WERI-Rb-1 (cell line): ENCODE measurements at places on chromosomes 2 and 18.

DNA sequence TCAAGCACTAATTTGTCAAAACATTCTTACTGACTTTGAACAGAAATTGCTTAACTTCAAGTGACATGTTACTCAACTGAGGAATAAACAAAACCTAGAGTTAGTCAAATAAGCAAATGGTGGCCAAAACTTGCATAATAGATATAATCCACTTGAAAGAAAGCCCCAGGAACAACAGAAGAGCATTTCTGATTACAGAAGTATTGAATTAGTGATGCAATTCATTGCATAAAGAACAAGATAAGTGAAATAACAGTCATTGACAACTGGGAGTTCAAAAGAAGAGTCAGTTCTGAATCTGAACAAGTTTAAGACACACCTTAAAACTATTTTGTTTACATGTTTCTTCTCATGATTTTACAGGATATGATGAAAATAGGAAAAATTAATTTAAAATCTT lies 30.8 kb downstream of the COBLL1 start:
- no peak for DNase-seq

GRCh38 chr2:70469435-70469834 lies 84.2 kb downstream of the TGFA start:
- no peak for DNase-seq

DNA sequence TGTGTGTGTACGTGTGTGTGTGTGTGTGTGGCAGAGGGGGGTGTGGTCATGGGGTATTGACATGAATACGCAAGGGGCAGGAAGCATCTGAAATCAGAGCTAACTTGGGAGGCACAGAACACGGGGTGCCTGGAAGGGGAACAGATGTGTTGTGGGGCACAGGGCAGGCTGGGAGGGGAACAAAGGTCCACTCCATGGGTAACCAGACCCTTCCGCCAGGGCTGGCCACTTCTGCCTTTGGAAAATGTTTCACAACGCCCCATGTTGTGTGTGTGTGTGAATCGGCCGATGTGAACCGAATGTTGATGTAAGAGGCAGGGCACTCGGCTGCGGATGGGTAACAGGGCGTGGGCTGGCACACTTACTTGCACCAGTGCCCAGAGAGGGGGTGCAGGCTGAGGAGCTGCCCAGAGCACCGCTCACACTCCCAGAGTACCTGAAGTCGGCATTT lies at the start of gene SLC11A1:
TSS of gene SLC11A1 (plus strand) at position 358 of the 451 bp plus-strand sequence. CDS start 96 bp downstream, outside the sequence.
- no peak for DNase-seq

- DNase-seq: peak; percentile 88
Observed at GRCh38 chr2:127024769-127025358, 82.1 kb downstream of the BIN1 start.

GRCh38 chr2:5549771-5550170 lies 142.4 kb upstream of the SOX11 start:
- no peak for DNase-seq

- DNase-seq: no peak
Observed at GRCh38 chr2:213234641-213235040, 49.6 kb upstream of the SPAG16 start.

GRCh38 chr2:174794851-174795374 lies 30.6 kb upstream of the CHRNA1 start:
- DNase-seq: no peak

GRCh38 chr2:42371611-42372473 lies 10.8 kb upstream of the COX7A2L start:
- DNase-seq: peak; percentile 35

DNA sequence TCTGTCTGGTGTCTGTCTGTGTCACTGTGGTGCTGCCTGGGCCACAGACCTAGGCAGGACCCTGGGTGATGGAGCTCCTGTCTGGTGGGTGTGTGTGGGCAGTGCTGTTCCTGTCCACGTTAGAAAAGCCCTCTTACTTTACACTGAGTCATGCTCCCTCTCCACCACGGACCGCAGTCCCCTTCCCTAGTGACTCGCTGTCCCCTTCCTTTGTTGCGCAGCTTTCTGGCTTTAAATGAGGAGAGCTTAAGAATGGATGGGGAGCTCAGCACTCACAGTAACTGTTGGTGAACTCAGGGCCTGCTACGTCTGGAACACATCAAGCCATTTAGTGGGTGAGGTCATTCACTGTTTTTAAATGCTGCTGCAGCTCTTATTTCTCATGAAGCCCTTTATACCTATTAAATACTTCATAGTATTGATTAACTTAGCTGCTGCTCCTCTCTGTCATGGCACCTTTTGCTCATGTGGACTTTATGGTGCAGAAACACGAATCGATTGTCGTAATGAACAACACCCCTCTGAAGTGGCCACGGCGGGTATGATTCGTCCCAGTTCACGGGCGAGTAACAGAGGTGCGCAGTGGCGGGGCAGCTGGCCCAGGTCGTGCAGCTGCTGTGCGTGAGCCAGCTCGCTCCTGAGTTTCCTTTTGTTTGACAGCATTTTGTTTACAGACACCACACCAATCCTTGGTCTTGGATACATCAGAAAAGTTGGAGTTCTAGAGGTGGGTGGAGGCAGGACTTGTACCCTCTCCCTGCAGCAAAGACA lies 100.4 kb downstream of the LDLRAD4 start:
- no peak for DNase-seq

- no peak for DNase-seq
Observed at GRCh38 chr2:98301469-98301868, 44.8 kb upstream of the CNGA3 start.

- no peak for DNase-seq
Observed at GRCh38 chr2:84704505-84705244, 176.2 kb downstream of the TRABD2A start.

- no peak for DNase-seq
Observed at GRCh38 chr2:89850881-89851582, 1159.6 kb downstream of the RPIA start.

- DNase-seq: no peak
Observed at GRCh38 chr2:65727816-65728215, 295.4 kb upstream of the SPRED2 start.

DNA sequence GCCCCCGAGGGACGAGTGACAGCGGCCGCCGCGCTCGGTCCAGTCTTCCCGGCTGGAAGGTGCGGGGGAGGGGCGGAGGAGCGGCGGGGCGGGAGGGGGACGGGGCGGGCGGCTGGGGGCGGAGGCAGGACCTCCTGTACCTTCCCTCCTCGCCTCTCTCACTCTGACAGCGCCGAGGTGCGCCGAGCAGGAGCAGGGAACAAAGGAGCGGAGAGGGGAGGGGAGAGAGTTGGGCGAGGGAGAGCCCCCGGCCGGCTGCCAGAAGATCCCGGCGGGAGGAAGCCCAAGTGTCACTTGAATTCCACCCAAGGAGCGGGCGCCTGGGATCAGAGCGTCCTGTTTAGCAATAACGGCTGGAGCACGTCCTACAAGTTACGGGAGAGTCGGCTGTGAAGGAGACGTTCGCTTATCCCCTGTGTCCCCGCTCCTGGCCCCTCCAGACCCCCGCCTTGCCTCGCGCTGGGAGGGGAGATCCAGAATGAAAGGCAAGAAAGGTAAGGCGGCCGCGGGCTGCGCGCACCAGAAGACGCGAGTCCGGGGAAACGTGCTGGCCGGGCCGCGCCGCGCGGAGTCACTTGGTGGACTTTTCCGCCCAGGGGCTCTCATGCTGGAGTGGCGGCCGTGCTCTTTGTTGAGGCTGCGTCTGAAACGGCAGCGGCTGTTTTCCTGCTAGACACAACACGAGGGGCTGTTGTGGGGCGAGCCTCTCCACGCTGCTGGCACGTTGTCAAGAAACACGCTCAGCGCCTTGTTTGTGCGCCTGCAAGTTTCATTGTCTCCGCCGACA lies at the start of gene TGIF1:
TSS of gene TGIF1 (plus strand) at position 161 of the 787 bp plus-strand sequence. CDS start at position 479, 318 bp downstream.
- DNase-seq: peak; percentile 84

GRCh38 chr2:167264380-167264779 lies 376.1 kb downstream of the XIRP2 start:
- peak; percentile 35 for DNase-seq

DNA sequence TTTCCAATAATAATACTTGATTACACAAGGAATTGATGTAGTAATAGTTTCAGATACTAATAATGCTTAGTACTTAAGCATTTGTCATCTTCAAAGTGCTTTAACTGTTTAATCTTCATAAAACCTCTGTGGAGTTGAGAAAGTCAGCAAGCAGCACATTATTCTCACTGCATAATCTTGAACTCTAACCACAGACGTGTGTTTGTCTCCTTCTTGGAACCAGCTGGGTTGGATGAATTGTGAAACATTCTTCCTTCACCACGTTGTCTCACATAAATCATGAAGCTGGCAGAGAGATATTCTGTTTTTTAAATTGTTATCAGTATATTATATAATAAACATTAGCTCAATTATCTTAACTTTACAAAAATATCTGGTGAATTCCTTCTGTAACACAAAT lies 55.1 kb upstream of the LDAH start:
- no peak for DNase-seq

DNA sequence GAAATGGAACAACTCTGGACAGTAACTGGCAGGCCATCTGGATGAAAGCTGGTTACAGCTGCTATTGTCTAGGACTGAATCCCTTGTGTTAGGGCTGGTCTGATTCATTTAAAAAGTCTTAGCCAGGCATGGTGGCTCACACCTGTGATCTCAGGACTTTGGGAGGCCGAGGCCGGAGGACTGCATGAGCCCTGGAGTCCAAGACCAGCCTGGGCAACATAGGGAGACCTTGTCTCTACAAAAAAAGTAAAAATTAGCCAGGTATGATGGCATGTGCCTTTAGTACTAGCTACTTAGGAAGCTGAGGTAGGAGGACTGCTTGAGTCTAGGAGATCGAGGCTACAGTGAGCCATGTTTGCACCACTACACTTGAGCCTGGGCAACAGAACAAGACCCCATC lies 15.5 kb upstream of the CFLAR start:
- DNase-seq: no peak

DNA sequence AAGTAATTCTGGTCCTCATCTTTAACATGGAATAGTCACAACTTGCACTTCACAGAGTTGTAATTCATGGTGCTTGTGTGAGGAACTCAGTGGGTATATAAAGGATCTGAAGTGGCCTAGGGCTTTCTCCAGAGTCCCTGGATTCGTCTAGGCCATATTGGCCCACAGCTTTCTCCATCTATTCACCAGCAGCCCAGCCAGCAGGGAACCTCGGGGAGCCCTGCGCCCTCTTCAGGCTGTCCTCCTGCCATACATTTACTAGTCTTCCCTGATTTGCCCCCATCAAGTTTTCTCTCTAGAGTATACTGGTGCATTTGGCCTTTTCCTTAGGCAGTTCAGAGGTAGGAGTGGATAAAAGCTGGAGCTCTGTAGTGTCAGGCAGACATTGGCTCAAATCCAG lies 278.3 kb downstream of the MYCN start:
- DNase-seq: peak; percentile 78

DNA sequence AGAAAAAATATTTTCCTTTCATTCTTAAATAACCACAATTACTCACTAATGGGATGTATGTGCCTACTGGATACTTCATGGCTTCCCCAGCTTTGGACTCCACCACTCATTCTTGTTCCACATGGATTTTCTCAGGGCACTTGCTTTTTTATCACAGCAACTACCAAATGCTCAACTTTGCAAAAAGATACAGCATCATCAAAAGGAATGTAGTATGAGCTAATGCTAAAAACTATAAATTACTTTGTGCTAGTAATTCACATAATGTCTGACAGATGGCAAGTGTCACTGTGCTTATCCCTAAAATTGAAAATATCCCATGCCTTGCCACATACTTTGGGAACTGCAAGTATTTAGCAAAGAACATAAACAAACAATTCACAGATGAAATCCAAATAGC lies 130.4 kb upstream of the ZFP36L2 start:
- no peak for DNase-seq

- DNase-seq: no peak
Observed at GRCh38 chr2:232501794-232502390, 14.3 kb upstream of the ECEL1 start.

GRCh38 chr2:33111002-33111446 lies 164.3 kb downstream of the LTBP1 start:
- DNase-seq: no peak

DNA sequence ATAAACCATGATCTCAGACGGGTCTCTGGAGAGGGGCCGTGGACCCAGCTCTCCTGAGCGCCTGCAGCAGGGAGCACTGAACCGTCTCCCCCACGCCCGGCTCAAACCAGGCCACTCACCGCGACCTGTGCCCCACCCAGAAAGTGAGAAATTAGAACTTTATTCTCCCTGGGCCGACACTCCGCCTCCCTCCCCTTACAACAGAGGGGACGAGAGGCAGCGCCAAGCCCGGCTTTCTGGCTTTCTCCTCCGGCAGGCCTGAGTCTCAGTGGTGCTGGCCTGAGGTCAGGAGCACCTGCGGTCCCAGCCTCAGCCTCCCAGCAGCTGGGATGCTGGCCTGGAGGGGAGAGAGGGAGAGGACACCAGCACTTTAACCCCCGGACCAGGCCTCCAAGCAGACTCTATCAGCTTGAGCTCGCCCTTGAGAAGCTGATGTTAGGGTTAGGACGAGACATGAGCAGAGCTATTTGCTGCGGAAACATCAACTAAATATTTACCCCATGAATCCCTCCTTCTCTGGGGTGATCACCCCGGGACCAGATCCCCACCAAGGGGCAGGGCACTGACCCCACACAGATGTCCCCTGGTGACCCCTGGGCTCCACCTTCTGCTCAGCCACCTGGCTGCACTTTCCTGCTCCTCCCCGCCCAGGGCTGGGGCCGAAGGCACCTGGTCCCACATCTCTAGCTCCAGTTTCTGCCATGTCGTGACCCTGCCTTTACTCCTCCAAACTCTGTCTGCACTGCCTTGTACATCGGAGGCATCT lies 856.3 kb upstream of the SALL3 start:
- DNase-seq: no peak

DNA sequence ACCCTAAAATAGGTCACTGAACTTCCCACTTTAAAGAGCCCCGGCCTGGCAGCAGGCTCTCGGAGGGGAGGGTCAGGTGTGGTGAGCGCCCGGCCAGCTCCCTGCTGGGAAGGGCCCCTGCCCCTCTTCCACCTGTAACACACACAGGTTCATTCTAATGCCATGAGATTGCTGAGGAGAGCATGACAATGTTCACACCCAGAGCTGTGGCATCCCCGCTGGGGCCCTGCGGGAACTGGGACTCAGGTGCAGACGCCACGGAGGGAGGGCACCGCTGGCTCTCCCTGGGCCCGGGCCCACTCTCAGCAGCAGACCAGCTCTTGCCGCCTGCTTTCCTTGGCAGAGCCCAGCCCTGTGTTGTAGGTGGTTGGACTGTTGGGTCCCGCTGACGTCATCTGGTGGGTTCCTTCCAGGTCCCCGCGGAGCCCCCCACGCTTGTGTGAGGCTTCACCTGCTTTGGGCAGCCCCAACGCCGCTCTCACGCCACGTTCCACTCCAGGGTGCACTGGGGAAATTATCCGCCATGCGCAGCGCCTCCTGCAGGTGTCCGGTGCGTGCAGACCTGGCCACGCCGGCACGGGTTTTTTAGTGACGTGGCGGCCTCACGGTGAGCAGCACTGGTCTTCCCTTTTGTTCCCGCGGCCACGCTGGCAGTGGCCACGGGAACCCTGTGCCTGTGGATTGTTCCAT lies 50.4 kb upstream of the KCNG2 start:
- peak; percentile 8 for DNase-seq

GRCh38 chr2:64721320-64721623 lies 67.6 kb upstream of the SERTAD2 start:
- DNase-seq: no peak

DNA sequence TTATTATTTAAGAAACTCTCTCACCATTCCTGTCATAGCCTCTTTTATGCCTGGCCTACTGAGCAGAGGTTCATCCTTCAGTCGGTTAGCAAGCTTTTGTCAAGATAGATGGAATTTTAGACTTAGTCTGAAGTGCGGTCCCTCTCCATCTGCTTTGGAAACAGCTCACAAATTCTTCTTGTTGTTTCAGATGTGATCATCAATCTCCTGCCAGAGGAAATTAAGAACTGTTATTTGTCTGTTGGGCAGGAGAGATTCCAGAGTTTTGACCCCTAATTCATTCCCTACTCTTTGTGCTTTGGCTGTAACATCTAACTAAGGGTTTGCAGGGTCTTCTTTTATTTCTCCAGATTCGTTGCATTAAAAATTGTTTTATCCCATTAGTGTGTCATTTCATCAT lies 56.4 kb downstream of the LRRTM1 start:
- DNase-seq: no peak
